Epithelial cell of alveolus of lung (primary cell): ENCODE measurements at places on chromosomes 16 and 17. TPM values are rescaled to one million over a fixed set of nuclear protein-coding genes. Genes with fewer than 3 reads are reported as not detected.

WNT3 gene
- total RNA-seq, result 0.32 and 0.65 TPM in 2 replicates

SLC12A3 gene
- not detected in 2 replicates for total RNA-seq

LLGL1 gene
- 45.4 and 50.0 TPM in 2 replicates for total RNA-seq

PMFBP1 gene
- 0.08 TPM in 1 of 2 replicates, not detected in the other for total RNA-seq

KRT33A gene
- total RNA-seq, result not detected in 2 replicates

DYNLRB2 gene
- not detected in 2 replicates for total RNA-seq

ETV4 gene
- total RNA-seq, result 10.8 and 42.8 TPM in 2 replicates

GPRC5C gene
- 6.7 and 11.2 TPM in 2 replicates for total RNA-seq

HAS3 gene
- total RNA-seq, result 0.08 and 0.13 TPM in 2 replicates

CISD3 gene
- 5.4 and 8.7 TPM in 2 replicates for total RNA-seq

GABARAP gene
- total RNA-seq, result 310 and 533 TPM in 2 replicates

MEOX1 gene
- total RNA-seq, result 0.13 TPM in 1 of 2 replicates, not detected in the other

ABCC6 gene
- total RNA-seq, result 0.13 and 0.88 TPM in 2 replicates

BTBD17 gene
- not detected in 2 replicates for total RNA-seq

SRCIN1 gene
- total RNA-seq, result not detected in 2 replicates

CRHR1 gene
- total RNA-seq, result under 0.01 TPM in 1 of 2 replicates, not detected in the other

NECAB2 gene
- 0.39 TPM in 1 of 2 replicates, not detected in the other for total RNA-seq

RECQL5 gene
- total RNA-seq, result 12.3 and 22.4 TPM in 2 replicates

HCRT gene
- total RNA-seq, result not detected in 2 replicates

C17orf78 gene
- not detected in 2 replicates for total RNA-seq

MYCBPAP gene
- total RNA-seq, result 0.78 and 0.80 TPM in 2 replicates

GPRC5B gene
- 10.2 and 37.1 TPM in 2 replicates for total RNA-seq

TERB1 gene
- total RNA-seq, result not detected in 2 replicates

HOXB5 gene
- total RNA-seq, result 8.4 and 18.9 TPM in 2 replicates

CEMP1 gene
- total RNA-seq, result not detected in 2 replicates

SMPD3 gene
- 0.16 TPM in 1 of 2 replicates, not detected in the other for total RNA-seq

TLCD1 gene
- total RNA-seq, result 0.96 and 18.4 TPM in 2 replicates

LAT gene
- total RNA-seq, result 1.4 and 1.7 TPM in 2 replicates

CETP gene
- total RNA-seq, result 0.40 and 0.91 TPM in 2 replicates

TMEM92 gene
- total RNA-seq, result 0.16 and 1.4 TPM in 2 replicates

NRN1L gene
- total RNA-seq, result 0.96 TPM in 1 of 2 replicates, not detected in the other

KLHL36 gene
- total RNA-seq, result 37.8 and 37.9 TPM in 2 replicates

TBC1D3D gene
- total RNA-seq, result not detected in 2 replicates

MT1H gene
- not detected in 2 replicates for total RNA-seq

GUCY2D gene
- under 0.01 TPM in 1 of 2 replicates, not detected in the other for total RNA-seq

EVPLL gene
- 0.08 TPM in 1 of 2 replicates, not detected in the other for total RNA-seq

ITGB3 gene
- 10.9 and 93.0 TPM in 2 replicates for total RNA-seq

TRIM37 gene
- 10.3 and 20.8 TPM in 2 replicates for total RNA-seq

SKAP1 gene
- total RNA-seq, result 0.78 TPM in 1 of 2 replicates, not detected in the other

TBC1D26 gene
- total RNA-seq, result 0.24 TPM in 1 of 2 replicates, not detected in the other

NOXO1 gene
- not detected in 2 replicates for total RNA-seq

MYH1 gene
- not detected in 2 replicates for total RNA-seq

TP53TG3 gene
- total RNA-seq, result not detected in 2 replicates

SLC5A11 gene
- 1.2 TPM in 1 of 2 replicates, not detected in the other for total RNA-seq

PRR35 gene
- not detected in 2 replicates for total RNA-seq
